ENCODE measurements at places on chromosomes 3 and 15.

- DNase-seq, result peak; percentile 16
Observed at GRCh38 chr3:60048447-60048848, 998.6 kb upstream of the CFAP20DC start.

- DNase-seq, result no peak
Observed at GRCh38 chr15:52100807-52101442, 11.7 kb downstream of the BCL2L10 start.

DNA sequence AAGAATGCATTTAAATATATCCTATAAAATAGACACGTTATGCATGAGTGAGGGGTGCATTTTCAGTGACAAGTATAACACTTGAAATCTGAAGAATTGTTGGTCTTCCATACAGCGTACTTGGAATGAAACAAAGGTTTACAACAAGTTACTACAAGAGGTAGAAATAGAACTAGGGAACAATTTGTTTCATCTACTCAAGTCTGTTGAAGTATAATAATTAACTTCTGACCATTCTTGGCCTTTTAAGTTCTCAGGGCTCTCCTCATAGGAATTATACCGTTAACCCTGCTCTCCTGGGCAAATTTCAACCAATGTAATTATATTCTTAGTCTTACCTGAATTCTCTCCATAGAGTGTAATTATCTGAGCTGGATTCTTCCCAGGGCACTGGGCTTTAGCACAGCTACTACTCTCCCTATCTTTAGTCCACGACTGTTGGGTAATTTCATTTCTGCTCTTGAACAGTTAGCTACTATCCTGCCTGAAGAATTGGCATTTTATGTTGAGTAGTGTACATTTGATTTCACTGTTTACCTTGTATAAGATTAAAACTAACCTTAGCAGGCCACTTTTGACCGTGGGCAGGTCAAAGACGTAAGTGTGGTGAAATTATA is 100.6 kb downstream of the UBE2E2 start:
- DNase-seq, result no peak

GRCh38 chr3:78736863-78737262 is 1030.9 kb downstream of the ROBO1 start:
- no peak for DNase-seq

DNA sequence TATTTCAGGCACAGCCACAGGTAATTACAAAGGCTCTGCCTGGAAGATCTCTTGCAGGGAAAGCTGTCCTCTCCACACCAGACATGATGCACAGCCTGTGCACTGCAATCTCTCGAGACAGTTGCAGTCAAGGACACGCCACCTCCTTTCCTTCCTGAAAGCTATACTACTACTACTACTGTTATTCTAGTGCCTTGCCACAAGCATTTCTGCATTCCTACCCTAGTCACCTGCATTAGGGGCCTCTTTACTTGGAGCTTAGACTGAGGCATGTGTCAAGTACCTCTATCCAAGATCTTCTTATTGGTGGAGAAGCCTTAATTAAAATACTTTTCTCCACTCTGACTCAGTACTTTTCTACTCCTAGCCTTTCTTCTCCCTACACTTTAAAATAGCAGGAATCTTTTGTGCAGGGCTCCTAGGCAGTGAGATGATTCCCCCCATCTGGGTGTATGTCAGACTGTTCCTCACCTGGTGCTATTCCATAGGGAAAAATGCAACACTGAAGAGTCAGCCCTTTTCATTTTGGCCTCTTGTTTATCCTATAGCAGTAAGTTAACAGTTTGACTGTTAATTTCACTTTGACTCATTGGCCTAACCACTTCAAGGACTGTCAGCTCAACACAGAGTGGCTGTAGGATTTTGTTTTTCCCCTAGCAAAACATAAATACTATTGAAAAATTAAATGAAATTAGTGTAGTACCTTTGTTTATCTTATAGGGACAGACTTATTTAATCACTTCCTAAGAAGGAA is 78.9 kb downstream of the ESYT3 start:
- no peak for DNase-seq

DNA sequence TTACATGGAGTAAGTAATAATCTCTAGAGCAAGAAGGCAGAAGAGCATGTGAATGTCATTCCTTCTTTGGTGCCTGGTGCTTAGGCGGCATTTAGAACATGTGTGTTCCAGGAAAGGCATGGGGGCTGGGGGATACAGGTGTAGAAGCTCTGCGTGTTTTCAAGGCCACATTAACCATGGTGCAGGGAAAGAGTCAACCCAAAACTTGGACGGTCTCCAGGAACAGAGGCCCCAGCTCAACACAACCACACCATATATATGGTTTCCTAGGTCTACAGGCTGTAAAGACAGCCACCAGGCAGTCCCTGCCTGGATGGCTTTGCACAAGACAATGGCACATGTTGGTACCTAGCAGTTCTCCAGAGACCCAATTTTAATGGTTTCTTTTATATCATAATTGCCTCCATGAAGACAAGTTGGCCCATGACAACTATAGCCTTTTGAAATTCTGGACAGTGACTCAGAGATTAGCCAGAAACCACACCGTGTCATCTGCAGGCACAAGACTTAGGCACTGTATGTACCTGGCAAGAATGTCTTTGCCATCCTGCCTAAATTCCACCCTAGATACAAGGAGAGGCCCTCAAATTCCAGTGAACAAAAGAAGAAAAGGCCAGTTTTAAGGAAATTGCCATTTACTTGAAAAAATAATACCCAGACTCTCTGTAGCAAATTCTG is 25.0 kb upstream of the DGKG start:
- no peak for DNase-seq

GRCh38 chr15:41061667-41062066 is 54.4 kb downstream of the INO80 start:
- DNase-seq, result no peak

DNA sequence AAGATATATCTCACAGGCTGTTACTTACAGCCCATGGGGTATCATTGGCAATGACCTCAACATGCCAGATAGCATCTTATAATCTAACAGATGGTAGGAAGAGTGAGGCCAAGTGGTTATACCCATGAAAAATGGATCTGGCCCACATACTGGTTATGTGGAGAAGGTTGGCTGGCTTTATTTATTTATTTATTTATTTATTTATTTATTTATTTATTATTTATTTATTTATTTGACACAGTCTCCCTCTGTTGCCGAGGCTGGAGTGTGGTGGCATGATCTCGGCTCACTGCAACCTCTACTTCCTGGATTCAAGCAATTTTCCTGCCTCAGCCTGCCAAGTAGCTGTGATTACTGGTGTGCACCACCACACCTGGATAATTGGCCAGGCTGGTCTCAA is 11.6 kb downstream of the FBXO40 start:
- DNase-seq, result no peak

- no peak for DNase-seq
Observed at GRCh38 chr3:100103558-100104441, 10.5 kb downstream of the FILIP1L start.

GRCh38 chr15:89395031-89395430 is 60.4 kb upstream of the POLG start:
- DNase-seq, result no peak

- no peak for DNase-seq
Observed at GRCh38 chr3:130915567-130916292, 21.8 kb downstream of the ATP2C1 start.

- DNase-seq, result no peak
Observed at GRCh38 chr3:154942827-154943226, 137.3 kb upstream of the MME start.

- no peak for DNase-seq
Observed at GRCh38 chr3:190589326-190589725, 75.4 kb downstream of the IL1RAP start.

- DNase-seq, result no peak
Observed at GRCh38 chr3:133695560-133696171, 33.9 kb upstream of the TOPBP1 start.

DNA sequence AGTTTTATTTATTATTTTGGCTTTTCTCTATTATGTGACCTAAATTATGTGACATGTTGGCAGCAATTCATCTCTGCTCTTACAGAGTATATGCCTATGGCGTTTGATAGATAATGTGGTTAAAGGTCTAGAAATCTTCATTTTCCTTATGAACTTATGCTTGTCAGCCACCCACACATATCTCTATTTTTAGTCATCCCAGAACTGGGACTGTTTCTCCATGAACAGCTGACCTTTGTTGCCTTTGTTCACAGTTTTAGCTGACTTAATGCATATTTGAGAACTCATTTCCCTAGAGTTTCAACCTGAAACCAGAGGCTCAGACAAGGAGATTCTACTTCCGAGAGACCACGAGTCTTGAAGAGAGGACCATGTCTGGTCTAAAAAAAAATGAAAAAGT is 176.5 kb downstream of the RAP2B start:
- no peak for DNase-seq

DNA sequence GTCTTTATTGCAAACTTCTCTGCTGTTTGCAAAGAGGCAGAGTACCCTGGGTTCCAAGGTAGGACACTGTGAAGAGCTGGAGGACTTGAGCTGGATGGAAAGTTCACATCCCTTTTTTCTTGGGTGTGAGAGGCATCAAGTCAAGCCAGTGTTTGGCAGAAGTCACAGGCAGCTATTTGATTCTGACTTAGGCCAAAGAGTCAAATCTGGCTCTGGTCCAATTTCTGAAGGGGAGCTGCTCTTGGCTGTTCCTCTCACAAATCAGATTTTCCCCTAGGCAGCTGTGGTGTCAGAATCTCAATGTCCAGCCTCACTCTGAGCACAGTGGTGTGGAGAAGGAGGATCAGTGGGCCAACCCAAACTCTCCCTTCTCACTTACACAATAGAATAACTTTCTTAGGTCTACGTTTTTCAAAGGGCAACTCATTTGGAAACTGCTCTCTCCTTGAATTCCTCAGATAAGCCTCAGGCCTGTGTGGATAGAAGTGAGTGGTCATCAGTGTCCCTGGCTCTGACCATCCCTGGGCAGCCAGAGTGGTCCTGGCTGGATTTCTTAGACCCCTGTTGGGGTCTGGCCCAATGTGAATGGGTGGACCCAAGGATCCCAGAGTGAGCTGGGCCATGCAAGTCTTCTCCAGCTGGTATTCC is 18.2 kb upstream of the AMOTL2 start:
- DNase-seq, result no peak

DNA sequence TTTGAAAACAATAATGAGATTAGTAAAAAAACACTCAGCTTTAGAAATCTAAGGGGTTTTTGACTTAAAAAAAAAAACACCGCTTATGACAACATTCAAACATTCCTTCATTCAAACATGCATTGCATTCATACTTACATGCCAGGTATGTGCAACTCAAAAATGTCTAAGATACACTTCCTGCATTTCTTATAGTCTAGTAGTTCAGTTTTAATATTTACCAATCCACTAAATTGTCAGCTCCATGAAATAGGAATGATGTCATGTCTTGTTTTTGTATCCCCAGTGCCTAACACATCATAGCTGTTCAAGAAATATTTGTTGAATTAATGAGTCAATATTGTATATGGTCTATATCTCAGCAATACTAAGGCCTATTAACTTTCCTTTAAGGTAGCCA is 51.7 kb downstream of the EIF4E3 start:
- DNase-seq, result no peak

DNA sequence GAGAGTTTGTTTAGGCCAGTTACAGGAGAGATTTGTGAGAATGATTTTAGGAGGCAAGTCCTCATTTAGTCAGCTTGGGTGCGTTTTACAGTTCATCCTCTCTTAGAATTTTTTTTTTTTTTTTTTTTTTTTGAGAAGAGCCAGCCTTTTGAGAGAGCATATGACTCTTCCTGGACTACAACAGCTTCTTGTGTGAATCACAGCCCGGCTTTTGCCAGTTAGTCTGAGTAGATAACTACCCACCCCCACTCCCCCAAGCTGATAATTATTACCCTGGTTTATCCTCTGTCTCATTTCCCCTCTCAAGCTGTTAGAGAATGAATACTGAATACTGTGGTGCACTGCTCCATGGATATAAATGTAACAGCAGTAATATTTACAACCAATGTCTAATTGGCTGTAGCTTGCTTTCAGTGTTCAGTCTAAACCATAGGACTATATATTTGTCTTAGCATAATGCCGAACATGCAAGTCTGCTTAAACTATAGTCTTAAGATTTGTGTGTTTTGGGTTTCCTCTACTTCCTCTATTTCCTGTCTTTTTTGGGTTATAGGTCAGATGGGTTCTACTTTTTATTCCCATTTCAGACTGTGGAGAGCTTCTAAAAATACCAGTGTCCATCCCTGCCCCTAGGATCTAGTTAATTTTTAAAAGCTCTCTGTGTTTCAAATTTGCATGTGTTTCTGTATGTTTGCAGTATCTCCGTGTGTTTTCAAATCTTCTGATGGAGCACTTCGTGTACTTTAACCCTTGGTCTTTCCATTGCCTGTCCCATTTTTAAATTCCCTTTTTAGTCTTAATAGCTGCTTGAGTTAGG is 8.0 kb downstream of the CHD2 start:
- peak; percentile 41 for DNase-seq

GRCh38 chr15:77691607-77692006 is 58.9 kb upstream of the LINGO1 start:
- no peak for DNase-seq

DNA sequence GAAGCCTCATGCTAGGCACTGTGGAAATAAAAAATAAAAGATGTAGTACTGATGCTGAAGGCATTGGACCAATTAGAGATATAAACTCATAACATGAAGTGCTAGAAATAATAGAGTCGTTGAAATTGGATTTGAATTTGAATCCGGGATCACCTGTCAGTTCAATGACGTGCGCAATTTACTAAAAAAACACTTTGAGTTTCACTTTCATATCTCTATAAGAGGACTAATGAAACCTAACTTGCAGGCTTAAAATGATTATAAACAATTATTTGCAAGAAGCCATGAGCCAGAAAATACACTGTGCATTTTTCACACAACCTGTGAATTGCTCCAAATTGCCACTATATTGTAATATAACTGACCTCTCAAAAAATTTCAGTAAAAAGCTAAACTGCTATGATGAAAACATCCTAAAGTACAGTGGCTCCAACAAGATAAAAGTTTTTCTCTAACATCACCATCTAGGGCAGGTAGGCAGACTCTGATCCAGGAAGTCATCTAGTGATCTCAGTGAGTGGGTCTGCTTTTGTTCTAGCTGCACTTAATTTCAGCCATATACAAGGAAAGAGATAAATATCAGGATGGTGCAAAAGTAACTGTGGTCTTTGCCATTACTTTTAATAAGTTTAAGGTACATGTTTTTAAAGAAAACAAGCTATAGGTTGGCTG is 440.2 kb downstream of the CNTN6 start:
- DNase-seq, result no peak

GRCh38 chr3:109098079-109098644 is 19.8 kb downstream of the MORC1 start:
- DNase-seq, result no peak

- DNase-seq, result no peak
Observed at GRCh38 chr3:189491831-189492230, 139.4 kb upstream of the TP63 start.

GRCh38 chr3:97939401-97939800 is 32.8 kb downstream of the RIOX2 start:
- no peak for DNase-seq

GRCh38 chr15:65176056-65176455 is 9.1 kb downstream of the CLPX start:
- no peak for DNase-seq

DNA sequence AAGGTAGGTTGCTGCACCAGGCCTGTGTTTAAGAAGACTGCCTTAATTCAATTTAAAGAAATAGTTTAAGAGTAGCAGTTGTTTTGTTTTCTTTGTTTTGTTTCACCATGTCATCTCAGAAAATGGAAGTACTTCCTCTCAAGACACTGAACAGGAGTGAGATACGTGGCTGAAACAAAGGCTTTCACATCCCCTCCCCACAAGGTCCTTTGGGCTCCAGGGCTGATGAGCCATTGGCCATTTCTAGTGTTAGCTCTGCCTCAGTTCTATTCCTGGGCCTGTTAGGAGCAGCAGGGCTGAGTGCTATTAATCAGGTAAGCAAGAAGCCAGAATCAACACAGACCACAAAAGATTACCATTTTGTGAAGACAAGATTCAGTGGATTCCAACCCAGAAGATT is 132.8 kb downstream of the KCNAB1 start:
- DNase-seq, result no peak

- DNase-seq, result no peak
Observed at GRCh38 chr3:18217507-18218174, 207.5 kb downstream of the SATB1 start.
